Fibroblast of the conjunctiva (primary cell): ENCODE measurements at places on chromosomes 6 and 20.

GRCh38 chr6:12886961-12887775 lies 170.6 kb downstream of the PHACTR1 start:
- no peak for DNase-seq

- DNase-seq: no peak
These were observed 744 bp downstream of the KIF25 start for GRCh38 chr6:167998215-167998614.

DNA sequence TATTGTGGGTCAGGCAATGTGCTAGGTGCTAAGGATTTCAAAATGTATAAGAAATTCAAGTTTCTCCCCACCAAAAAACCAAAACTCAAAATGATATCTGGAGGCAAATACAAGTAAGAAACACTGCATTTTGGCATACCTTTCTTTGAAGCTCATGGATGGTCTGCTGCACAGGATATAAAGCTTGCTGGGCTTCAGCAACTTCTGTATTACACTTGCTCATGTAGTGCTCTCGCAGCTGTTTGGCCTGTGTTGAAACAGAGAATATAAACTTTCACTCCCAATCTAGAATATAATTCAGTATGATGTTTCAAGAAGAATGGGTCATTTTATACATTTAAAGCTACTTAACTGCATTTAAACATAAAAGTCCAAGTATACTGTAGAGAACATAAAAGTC lies 39.6 kb downstream of the SHPRH start:
- DNase-seq: no peak

GRCh38 chr6:27293436-27294098 lies 18.5 kb downstream of the POM121L2 start:
- peak; percentile 56 for DNase-seq

- DNase-seq: peak; percentile 35
These were observed 10.9 kb downstream of the ABT1 start for GRCh38 chr6:26607434-26608230.

DNA sequence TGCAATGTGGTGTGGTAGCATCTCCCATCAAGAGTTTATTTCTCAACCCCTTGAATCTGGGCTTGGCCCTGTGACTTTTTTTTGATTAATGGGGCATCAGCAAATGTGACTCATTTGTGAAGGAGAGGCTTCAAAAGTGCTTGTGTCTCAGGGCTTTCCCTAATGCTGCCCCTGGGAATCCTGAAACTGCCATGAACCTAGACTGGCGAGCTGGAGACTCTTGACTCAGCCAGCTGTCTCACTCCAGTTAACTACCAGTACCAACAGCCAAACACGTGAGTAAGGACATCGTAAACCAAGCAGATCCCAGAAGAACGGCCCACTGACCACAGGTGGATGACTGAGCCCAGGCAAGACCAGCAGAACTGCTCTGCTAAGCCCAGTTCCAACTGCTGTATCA lies 72.8 kb upstream of the ADTRP start:
- no peak for DNase-seq

DNA sequence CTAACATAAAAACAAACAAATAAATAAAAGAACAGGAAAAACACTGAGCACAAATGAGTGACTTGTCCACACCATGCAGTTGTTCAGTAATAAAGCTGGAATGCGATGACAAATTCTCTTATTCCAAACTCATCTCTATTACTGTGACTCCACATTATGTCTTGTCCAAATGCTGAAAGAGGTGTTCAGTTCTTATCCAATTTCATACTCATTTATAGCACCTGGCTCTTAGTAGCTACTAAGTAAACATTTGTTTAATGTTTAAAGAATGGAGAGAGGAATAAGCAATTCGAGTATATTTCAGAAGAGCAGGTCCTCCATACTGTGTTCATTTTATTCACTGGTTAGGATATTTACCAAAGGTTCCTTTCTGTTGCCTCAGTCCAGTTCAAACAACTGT lies 439.0 kb upstream of the JAG1 start:
- DNase-seq: no peak

DNA sequence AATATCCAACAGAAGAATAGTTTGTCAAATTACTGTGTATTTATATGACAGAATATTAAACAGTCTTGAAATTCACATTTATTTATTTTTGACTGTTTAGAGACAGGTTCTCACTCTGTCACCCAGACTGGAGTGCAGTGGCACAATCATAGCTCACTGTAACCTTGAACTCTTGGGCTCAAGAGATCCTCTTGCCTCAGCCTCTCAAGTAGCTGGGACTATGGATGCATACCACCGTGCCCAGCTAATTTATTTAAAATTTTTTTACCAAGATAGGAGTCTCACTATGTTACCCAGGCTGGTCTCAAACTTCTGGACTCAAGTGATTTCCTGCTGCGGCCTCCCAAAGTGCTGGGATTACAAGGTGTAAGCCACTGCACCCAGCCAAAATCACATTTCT lies 57.4 kb downstream of the NINL start:
- DNase-seq: no peak

GRCh38 chr6:31113861-31114540 lies 599 bp upstream of the PSORS1C1 start:
- peak; percentile 89 for DNase-seq

GRCh38 chr6:3143158-3143557 lies 14.2 kb downstream of the TUBB2A start:
- DNase-seq: no peak

GRCh38 chr6:14109411-14109826 lies 8.2 kb upstream of the CD83 start:
- no peak for DNase-seq

- DNase-seq: no peak
These were observed 316.1 kb upstream of the PRDM1 start for GRCh38 chr6:105769987-105770386.

DNA sequence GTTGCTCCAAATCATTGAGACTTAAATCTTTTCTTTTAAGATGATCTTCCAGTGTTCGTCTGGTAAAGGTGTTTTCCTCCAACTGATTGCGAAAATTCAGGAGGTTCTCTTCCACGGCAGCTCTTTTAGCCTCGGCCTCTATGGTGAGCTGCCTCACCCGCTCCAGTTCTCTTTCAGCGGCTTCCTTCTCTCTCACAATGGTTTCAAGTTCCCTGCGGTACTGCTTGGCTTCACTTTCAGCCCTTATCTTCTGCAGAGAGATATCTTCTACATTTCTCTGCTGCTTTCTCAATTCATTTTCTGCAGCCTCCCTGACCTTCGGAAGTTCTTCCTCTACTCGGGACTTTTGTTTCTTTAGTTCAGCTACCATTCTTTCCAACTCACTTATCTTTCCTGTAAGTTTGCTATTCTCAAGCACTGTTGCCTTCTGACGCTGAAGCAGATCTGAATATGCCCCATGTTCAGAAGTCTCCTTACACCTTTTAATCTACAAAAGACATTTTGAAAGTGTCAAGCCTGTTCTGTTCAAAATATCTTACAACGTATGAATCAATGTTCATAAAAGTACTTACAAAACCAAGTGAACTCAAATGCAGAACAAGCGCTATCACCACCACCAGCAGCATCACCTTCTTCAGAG lies 22.3 kb downstream of the DST start:
- no peak for DNase-seq

DNA sequence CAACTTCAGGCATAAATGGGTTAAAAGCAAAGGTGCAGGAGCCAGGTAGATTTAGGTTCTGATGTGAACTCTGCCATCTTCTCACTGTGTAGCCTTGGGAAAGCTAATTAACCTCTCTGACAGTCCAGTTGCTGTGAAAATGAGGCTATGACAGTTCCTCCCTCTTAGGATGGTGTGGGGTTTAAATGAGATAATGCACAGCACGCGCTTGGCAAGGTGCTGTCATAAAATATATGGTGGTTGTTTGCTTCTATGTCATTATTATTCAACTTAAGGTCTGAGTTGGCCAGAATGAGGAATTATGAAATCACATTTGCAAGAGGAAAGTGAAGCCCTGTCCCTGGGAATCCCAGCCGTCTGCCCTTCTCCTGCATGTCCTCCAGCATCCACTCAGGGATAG lies 15.5 kb upstream of the BCAS1 start:
- DNase-seq: no peak

DNA sequence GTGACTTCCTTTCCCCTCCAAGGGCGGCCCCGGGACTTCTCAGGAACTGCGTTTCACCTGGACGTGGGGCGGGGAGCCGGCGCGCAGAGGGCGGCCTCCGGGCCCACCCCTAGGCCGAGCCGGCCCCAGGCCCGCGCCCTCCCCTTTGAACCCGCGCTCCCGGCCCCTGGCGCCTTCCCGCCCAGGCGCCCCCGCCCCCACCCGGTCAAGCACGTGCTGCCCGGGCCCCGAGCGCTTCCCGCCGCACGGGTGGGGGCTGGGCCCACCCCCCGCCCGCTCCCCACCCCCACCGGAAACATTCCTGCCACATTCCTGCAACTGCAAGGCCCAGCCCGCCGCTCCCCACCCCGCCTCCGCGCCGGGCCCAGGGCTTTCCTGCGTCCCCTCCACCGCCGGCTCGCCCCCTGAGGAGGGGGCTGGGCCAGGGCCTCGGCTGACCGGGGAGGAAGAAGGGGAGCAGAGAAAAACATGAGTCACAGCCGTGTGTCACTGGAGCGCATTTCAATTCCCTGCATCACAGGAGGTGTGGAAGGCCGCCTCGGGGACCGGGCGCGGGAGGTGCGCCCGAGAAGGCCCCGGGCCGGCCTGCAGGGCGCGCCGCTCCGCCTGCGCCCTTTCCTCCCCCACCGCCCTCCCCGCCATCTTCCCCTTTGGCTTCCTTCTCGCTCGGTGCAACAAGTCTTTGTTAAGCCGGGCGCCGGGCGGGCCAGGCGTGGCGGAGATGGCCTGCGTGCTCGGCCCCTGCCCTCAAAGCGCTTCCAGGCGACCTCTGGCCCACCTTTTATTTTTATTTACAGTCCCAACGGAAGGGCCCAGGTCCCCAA lies 1.2 kb upstream of the HMGA1 start:
- DNase-seq: peak; percentile 57

DNA sequence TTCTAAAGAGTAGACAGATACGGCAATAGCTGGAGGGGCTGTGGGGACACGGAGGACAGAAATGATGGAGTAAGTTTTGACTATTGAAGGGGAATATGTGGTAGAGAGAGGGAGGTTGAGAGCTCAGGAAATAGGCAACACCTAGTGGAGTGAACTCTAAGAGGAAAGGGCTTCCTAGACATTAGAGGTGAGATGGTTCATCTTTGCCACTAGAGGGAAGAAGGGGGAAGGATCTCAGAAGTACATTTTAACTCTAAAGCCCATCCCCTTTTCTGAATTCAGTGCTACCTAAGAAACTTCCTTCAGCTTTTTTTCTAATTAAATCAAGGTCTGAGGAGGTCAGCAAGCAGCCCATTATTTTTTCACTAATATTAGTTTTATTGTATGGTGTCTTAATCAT lies 689.4 kb upstream of the MAP3K7 start:
- DNase-seq: no peak

DNA sequence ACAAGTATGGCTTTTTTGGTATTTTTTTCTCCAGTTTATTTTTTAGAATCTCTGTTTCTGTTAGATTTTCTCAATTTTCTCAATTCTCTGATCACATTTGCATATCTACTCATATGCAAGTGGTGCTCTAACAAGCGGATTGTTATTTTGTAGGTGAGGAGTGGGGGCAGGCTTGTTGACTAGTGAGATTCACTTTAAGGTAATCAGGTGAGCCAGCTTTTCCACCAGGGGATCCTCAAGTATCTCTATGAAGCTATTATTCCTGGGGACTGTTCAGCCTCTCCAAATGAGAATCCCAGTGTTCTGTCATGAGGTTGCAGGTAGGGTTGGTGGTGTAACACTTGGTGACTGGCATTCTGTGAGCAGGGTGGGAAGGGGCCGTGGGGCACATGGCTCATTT lies 274.3 kb upstream of the FERMT1 start:
- DNase-seq: no peak

DNA sequence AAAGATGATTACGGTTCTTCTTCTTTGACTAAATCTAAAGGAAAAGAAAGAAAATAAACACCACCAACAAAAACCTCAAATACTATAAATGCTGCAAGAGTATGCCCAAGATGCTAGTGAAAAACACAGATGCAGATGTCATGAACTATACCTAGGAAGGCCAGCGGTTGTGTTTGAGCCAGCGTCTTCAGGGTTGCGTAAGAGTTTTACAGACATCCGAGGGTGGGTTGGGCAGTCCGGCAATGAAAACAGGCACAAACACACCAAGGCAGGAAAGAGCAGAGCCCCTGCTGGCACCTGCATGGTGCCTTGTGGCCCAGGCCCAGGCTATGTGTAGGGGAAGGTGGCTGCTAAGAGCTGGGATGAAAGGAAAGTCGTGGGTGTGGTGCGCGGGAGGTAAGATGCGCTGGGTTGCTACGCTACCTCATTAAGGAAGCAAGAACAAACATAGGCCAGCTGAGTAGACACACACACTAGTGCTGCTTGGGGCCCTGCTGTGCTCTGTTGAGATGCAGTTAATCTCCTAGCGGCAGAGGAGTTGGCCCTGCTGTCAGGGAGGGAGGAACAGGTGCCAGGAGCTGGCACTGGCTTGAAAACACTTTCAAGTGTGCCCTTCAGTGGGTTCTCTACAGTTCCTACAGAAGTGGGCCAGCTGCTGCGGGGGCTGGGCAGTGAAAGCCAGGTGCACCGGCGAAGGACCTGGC lies 170.2 kb upstream of the PLN start:
- no peak for DNase-seq

GRCh38 chr6:148954934-148955333 lies 208.1 kb downstream of the UST start:
- DNase-seq: no peak

DNA sequence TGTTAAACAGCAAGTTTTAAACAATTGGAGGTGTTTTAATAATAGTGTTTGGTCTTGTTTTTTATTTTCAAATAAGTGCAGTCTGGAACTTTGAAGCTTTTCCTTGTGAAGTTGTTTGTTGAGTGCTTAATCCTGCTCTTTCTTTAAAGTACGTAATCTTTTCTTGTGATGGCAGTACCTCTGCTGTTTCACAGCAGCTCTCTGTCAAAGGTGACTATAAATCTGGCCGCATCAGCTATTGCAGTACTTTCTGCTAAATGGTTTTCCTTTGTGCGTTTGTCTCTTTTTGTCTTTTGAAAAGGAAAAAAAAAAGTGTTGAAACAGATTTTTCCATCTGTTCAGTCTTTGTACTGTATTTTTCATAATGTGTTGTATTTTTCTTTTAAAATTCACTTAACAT lies 12.7 kb downstream of the STXBP5 start:
- no peak for DNase-seq

DNA sequence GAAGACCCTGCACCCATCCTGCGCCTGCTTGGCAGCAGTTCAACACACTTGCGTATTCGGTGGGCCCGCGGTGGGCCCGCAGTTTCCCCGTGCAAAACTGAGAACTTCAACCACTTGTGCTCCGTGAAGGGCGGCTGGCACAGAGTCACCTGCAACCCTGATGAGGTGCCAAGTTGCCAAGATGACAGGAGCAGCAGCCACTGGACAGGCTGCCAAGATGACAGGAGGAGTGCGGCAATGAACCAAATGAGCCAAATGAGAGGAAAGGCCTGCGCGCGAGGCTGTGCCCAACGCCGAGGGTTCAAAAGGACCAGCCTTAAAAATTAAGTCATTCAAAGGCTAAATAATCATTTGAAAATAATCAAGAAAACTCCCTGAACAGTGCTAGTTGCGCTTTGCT lies 20.1 kb downstream of the DIDO1 start:
- no peak for DNase-seq

GRCh38 chr20:62726716-62727583 lies 18.3 kb downstream of the NTSR1 start:
- no peak for DNase-seq
